ENCODE measurements at places on chromosomes 11 and 22.

GRCh38 chr22:49136041-49136815, 691.4 kb downstream of the BRD1 start:
- H3K27ac ChIP-seq: no peak overlapping the region
- no peaks in the 10 kb centered on the region for H3K36me3 ChIP-seq
- no peak for DNase-seq
- peaks cover 34% of the 10 kb centered on the region for H3K27me3 ChIP-seq
- H3K4me1 ChIP-seq: no peaks in the 10 kb centered on the region

DNA sequence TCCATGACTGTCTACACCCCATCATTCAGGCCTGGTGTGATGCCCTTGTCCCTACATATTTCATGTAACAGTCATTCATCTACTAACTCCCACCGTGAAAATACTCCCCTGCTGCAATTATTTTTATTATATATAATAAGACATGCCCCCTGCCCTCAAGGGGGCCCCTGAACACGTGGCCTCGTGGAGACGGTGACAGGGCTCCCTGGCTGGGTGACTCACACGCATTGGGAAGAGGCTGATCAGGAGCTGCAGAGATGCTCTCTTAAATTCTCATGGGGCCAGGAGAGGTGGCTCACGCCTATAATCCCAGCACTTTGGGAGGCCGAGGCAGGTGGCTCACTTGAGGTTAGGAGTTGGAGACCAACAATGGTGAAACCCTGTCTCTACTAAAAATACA, 88.6 kb downstream of the ST3GAL4 start:
- H3K4me1 ChIP-seq: no peaks in the 10 kb centered on the region
- no peaks in the 10 kb centered on the region for H3K36me3 ChIP-seq
- no peak overlapping the region for H3K4me3 ChIP-seq

GRCh38 chr22:31602259-31602952, 59.6 kb downstream of the PISD start:
- no peak for DNase-seq
- H3K36me3 ChIP-seq: peaks cover 34% of the 10 kb centered on the region
- H3K27me3 ChIP-seq: no peaks in the 10 kb centered on the region
- no peak overlapping the region for H3K27ac ChIP-seq

- H3K4me1 ChIP-seq: peaks cover 2% of the 10 kb centered on the region
- DNase-seq: no peak
- H3K36me3 ChIP-seq: no peaks in the 10 kb centered on the region
Measured at GRCh38 chr22:17744430-17744829, 29.8 kb downstream of the BID start.

- peak overlapping the region; percentile 97 for H3K4me3 ChIP-seq
- DNase-seq: no peak
- H3K27ac ChIP-seq: peak overlapping the region; percentile 100
- no peaks in the 10 kb centered on the region for H3K36me3 ChIP-seq
Measured at GRCh38 chr11:72793076-72793424, 797 bp downstream of the STARD10 start.

DNA sequence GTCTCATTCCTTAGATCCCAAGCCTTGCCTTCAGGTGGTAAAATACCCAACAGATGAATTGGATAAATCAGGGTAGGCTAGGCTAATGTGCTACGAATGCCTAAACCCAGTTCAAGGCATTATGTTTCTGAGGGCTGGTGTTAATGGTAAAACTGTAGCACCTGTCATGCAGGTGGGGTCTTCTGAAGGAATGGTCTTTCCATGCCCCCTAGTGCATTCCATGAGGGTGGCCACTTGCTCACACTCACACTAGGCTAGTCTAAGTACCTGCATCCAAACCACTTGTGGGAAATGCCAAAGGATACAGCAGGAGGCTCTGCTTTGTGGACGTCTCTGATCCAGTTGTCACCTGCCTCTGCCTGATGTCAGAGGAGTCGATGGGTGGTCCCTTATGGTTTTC, 24.2 kb upstream of the UCP3 start:
- no peaks in the 10 kb centered on the region for H3K27me3 ChIP-seq

DNA sequence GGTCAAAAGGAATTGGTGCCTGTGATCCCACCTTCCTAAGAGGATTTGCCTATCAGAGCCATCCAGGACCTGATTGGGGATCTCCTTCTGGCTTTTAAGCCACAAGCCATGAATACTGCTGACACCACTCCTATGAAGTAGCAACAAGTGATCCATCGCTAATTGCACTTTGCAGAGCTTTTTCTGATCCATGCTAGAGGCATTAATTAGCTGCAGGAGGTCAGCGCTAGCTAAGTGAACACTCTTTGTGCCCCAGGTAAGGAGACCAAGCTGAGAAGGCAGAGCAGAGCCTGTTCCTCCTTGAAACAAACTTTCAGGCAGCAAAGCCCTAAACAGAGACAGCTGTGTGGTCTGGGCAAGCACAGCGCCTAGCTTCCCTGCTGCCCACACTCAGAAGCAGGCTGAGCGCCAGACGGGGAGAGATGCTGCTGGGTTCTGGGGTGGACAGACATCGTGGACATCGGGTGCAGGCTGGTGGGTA, 122.2 kb downstream of the ABTB2 start:
- no peaks in the 10 kb centered on the region for H3K36me3 ChIP-seq
- peaks cover 6% of the 10 kb centered on the region for H3K27me3 ChIP-seq
- DNase-seq: no peak
- no peak overlapping the region for H3K4me3 ChIP-seq

DNA sequence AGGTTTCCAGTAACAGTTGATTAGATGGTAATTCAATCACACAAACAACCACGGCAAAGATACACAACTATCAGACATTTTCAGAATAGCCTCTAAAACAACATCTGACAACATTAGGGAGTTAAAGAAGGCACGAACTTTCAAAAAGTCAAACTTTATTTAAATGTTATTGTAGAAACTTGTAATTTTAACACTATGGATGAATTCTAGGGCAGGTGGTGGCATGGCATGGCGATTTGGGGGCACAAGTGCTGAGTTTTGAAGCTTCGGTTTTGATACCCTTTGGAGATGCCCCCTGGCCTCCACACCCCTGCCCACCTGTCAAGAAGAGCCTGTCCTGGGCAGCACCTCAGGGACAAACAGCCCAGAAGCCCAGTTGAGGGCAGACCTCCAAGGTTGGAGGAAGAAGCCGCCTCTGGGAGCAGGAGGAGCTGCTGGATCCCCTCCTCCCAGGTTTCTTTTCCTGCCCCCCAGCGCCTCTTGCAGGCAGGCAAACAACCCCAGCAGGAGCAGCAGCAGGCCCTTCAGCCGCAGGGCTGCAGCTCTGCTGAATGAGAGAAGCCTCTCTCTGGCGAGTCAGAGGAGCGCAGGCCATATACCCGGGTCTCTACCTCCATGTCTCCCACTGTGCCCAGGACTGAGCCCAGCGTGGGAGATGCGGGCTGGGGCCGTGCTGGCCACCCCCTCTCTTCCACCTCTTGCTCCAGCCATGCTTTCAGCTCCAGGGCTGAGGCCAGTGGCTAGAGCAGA, 102.1 kb upstream of the IGLL5 start:
- H3K27me3 ChIP-seq: peaks cover 2% of the 10 kb centered on the region
- no peak overlapping the region for H3K4me3 ChIP-seq
- no peak for DNase-seq
- peaks cover 25% of the 10 kb centered on the region for H3K4me1 ChIP-seq
- H3K27ac ChIP-seq: no peak overlapping the region
